H7 (cell line): ENCODE measurements at places on chromosomes 16 and 17. TPM values are rescaled to one million over a fixed set of nuclear protein-coding genes. Genes with fewer than 3 reads are reported as not detected.

DNA sequence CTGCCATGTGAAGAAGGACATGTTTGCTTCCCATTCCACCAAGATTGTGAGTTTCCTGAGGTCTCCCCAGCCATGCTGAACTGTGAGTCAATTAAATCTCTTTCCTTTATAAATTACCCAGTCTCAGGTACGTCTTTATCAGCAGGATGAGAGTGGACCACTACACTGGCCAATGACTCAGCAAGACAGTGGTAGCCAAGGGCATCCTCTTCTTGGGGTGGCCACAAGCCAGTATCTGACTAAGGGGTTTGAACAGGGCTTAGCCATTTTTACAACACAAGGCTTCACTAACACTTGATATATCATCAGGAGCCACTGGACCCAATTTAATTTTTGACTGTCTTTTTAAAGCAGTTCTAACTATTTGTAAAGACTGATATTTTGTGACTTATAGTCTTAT lies 21.1 kb upstream of the KRT24 start:
- no peak for DNase-seq

HOXB4 gene
- 0.03 TPM in 1 of 2 replicates, not detected in the other for total RNA-seq

DNA sequence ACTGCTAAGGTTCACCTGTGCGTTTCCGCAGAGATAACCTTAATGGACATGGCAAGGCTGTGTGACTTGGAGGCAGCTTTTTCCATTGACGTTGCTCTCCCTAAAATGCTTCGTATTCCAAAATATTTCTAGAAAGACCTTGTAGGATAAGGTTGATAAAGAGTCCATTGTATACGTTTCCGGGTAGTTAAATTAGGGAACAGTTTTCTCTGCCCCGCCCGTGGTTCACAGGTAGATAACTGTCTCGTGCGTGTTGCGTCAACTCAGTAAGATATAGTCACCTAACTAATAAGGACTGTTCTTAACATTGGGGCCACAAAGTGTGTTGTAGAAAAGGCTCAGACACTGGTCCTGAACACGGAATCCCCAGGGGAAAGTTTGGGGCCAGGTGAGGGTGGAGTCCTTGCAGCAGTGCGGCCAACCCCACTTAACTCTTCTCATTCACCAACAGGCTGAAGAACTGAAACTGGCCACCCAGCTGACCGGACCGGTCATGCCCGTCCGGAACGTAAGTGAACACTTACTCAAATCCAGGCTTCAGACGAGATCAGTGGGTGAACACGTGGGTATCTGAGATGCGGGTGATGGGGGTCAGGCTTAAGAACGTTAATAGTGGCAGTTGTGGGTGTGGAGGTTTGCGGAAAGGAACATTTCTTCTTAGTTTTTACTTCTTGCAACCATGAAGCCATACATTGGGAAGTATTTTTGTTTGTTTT lies 1.6 kb downstream of the RPL13 start:
- DNase-seq: no peak

CPHXL2 gene
- not detected in 2 replicates for total RNA-seq

DNA sequence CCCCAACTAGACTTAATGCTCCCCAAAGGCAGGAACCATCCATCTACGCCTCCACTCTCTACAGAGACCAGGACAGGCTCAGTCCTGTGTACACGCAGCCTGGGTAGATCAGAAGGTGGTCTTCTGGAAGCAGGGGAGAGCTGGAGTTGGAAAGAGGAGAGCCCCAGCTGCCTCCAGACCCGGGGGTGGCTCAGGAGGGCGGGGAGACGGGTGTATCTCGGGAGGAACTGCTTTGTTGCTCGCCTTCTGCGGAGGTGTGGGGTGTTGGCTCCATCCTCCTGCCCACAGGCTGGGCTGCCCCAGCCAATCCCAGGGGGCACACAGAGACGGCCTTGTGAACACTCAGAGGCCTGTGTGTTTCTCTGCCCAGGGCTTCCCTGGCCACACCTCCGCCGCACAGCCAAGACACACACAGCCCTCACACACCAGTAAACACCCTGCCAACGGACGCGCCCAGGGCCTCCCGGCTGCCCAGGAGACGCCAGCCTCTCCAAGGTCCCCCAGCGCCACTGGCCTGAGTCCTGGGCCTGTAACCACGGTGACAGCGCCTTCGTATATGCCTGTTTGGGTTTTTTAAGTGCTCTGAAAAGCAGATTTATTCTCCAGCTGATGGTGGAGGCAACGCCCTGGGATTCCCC lies 143.4 kb upstream of the CDC42EP4 start:
- DNase-seq: no peak

KRTAP4-1 gene
- 0.38 and 0.70 TPM in 2 replicates for total RNA-seq

- peak; percentile 43 for DNase-seq
Observed at GRCh38 chr16:6341981-6342380, 990.7 kb upstream of the RBFOX1 start.

ITPRIPL2 gene
- total RNA-seq: 3.4 and 5.5 TPM in 2 replicates

DLG4 gene
- total RNA-seq: 21.0 and 27.6 TPM in 2 replicates

DNA sequence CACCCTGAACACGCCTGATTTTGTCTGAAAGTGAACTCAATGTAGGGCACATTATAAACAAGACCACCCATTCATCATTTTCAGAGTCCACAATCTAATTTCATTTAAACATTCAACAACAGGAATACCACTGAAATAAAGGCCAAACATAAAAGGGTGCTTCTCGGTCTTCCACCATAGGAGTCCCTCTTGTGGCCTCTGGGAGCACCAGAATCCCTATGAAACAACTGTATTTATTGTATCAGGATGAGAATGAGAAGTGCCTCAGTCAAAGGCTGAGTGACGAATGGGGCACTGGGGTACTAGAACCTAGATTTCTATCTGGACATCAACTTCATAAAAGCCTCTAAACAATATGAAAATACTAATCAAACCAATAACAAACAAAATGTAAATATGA lies 40.4 kb downstream of the NXPH3 start:
- peak; percentile 26 for DNase-seq

DNA sequence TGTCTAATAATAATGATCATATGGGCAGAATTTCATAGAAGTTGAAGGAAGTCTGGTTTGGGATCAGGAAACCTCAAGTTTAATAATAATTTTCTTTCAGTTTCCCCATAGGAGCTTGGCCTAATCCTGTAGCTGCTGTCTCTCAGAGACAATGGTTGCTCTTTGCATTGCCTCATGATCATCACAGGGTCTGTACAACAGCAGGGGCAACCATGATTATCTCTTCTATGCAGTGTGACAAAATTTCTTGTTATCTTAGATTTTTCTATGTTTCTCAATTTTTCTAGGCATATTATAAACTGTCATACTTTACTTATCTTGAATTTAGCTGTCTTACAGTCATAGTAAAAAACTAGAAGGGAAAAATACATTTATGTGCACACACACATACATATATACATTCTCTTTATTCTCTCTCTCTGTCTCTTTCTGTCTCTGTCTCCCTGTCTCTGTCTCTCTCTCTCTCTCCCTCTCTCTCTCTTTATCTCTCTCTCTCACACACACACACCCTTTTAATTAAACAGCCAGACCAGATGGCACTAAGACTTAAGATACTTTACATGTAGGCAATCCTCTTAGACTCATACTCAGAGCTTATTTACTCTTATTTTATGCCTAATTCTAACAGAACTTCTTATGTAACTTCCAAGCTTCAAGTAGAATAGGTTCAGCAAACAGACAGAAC lies 30.5 kb downstream of the SMIM36 start:
- no peak for DNase-seq

DNA sequence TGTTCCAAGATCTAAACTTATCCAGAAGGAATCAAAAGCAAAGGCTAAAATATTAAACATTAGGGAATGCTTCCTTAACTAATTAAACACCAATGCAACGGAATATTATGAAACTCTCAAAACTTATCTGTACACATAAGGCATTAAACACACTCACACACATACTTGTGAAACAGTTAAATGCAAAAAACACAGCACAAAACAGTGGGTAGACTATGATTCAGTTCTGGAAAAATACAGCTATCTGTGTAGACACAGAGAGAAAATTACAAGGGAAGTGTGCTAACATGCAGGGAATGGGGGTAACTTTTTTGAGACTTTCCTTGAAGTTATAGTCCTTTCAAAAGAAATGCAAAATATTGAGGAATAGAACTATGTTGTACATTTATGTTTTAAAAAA lies 36.7 kb upstream of the CCL1 start:
- DNase-seq: no peak

DNA sequence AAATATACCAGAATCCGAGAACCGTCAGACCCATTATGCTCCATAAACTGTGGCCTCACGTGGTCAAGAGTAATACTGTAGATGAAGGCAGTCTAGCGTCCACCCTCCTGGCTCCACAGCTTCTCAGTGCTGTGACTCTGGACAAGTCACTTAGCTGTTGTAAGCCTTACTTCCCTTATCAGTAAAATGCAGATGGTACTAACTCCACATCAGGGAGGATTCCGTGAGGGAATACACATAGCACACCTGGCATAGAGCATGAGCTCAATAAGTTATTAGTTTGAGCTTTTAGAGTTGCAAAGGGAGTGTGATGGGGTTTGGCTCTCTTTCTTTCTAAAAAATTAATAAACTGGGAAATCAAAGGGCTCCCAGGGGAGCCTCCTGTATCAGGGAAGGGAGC lies 49.9 kb downstream of the CDYL2 start:
- no peak for DNase-seq

NHLRC4 gene
- total RNA-seq: 1.1 TPM in 2 replicates
